ENCODE measurements at places on chromosomes 12 and 14. TPM values are rescaled to one million over a fixed set of nuclear protein-coding genes. Genes with fewer than 3 reads are reported as not detected.

GRCh38 chr12:98224584-98225221 lies 290.7 kb upstream of the TMPO start:
- no peak for DNase-seq

- no peak for DNase-seq
Measured at GRCh38 chr12:126858560-126858959, 1408.4 kb upstream of the TMEM132C start.

APOF gene
- polyA plus RNA-seq = not detected

RSRC2 gene
- 50.0 TPM for polyA plus RNA-seq

CLEC1B gene
- not detected for polyA plus RNA-seq

RASAL1 gene
- polyA plus RNA-seq = 0.10 TPM

TSPAN11 gene
- not detected for polyA plus RNA-seq

PLEKHH1 gene
- not detected for polyA plus RNA-seq

All from CD4-positive, alpha-beta memory T cell (primary cell).